ENCODE measurements at places on chromosomes 7 and 10.

DNA sequence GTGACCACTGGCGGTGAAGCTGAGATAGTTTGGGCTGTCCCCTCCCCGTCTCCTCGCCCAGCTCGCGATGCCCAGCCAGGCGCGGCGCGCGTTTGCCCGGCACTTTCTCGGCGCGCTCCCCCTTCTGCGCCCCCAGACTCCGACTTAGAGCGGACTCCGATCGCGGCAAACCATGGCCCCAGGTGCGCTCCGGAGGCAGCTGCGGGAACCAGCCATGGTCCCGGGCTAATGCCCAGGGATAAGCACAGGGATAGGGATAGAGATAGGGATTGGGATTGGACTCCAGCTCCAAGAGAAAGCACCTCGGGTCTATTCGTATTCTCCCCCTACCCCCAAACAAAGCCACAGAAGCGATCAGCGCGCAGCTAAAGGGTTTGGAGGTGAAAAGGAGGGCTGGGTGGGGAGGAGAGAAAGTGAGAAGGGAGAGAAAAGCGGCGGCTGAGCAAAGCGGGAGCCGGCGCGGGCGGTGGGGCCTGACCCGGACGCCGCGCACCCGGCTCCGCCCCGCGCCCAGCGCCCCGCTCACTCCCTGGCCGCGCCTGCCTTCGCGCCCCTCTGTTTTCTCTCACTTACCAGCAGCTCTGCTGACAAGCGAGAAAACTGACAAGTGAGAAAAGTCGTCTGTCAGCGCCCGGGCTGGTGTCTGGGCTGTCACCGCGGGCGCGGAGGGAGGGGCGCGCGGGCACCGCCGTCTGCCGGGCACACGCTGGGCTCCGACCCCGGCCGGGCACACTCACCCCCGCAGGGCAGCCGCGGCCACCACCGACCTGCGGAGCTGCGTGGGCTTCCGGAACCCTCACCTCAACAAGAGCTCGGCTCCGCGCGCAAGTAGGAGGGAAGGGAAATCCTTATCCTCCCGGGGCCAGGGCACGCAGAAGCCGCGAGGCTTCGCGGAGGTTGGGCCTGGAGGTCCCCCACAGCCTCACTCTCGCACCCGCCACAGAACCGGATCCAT is at the start of gene PDE1C:
TSS of gene PDE1C (minus strand) at position 2 of the 955 bp plus-strand sequence.
- DNase-seq, result no peak

- no peak for DNase-seq
These were observed 58.2 kb upstream of the ICA1 start for GRCh38 chr7:8320174-8320573.

GRCh38 chr7:85103962-85104361 is 82.9 kb downstream of the SEMA3D start:
- no peak for DNase-seq

DNA sequence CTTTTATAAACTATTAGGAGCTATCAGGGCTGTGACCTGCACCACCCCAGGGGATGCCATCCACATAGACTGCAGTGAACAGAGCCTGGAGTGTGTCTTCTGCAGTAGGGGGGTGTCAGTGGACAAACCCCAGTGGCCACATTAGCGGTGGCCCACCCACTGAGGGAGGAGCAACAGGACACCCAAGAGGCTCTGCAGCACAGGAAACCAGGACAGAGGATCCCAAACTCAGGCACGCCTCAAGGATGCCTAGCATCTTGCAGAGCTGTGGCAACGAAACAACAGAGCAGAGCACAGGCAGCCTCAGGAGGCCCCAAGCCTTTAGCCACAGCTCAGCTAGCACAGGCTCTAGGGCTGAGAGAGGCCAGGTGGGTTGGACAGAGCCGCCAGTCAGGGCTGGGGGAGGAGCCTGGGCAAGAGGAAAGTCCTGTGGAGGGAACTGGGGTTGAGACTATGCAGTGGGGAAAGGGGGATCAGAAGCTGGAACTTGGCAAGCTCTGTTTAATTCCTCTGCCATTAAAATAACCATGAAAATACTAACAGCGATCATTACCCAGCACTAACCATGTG is 53.8 kb downstream of the GRID1 start:
- no peak for DNase-seq

- no peak for DNase-seq
These were observed 12.3 kb downstream of the GATA3 start for GRCh38 chr10:8066797-8067196.

GRCh38 chr7:2018569-2019460 is 213.9 kb downstream of the MAD1L1 start:
- no peak for DNase-seq

DNA sequence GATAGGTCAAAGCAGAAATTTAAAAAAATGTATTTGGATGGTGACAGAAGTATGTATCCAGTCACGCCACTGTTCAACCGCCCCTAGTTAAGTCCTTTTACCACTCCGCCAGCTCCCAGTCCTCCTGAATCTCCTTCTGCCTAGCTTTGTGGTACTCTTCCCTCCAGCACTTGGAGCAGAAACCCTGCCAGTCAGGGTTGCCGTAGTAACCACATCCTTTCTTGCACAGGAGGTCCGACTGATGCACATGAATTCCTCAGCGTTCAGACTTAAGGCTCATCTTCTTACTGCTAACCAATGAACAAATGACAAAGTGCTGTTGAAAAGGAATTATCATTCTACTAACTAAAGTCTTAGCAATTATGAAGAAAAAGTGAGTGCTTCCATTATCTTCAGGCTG is 175.3 kb upstream of the KCTD7 start:
- DNase-seq, result no peak

GRCh38 chr7:137881607-137882260 is 35.0 kb upstream of the DGKI start:
- DNase-seq, result no peak

Measured in NCI-H1694 (cell line).